ENCODE measurements at places on chromosomes 6 and 20. TPM values are rescaled to one million over a fixed set of nuclear protein-coding genes. Genes with fewer than 3 reads are reported as not detected.

DNA sequence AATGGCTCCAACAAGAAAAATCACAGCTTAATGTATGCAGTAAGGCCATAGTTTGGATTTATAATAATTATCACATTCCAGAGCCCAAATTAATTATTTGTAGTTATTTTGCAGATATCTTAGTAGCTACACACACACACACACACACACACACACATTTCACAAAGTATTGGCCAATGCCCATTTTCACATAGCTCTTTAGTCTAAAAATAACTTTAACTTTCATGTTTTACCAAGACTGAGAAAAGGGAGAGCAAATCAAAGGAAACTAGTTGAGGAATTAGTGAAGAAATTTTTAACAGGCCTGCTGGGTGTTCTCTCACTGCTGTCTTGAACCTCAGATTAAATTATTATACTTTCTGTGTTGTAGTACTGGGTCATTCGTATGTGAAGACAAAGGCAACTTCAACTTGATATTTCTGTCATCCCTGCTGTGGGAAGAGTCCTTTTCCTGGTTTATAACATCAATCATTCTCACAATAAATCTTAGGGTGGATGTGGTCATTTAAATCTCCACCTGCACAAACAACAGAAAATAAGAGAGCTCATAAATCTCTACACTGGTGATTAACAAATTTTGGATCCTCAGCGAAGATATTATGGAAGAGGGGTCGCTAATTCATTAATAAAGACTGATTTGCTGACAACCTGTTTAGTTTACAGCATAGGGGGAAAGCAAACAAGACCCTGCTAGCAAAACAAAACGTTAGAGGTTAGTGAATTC lies 1.6 kb upstream of the TCF21 start:
- DNase-seq, result no peak
- H3K36me3 ChIP-seq, result no peaks in the 10 kb centered on the region
- no peak overlapping the region for H3K27ac ChIP-seq
- H3K27me3 ChIP-seq, result peaks cover 94% of the 10 kb centered on the region
- H3K4me3 ChIP-seq, result no peak overlapping the region

DNA sequence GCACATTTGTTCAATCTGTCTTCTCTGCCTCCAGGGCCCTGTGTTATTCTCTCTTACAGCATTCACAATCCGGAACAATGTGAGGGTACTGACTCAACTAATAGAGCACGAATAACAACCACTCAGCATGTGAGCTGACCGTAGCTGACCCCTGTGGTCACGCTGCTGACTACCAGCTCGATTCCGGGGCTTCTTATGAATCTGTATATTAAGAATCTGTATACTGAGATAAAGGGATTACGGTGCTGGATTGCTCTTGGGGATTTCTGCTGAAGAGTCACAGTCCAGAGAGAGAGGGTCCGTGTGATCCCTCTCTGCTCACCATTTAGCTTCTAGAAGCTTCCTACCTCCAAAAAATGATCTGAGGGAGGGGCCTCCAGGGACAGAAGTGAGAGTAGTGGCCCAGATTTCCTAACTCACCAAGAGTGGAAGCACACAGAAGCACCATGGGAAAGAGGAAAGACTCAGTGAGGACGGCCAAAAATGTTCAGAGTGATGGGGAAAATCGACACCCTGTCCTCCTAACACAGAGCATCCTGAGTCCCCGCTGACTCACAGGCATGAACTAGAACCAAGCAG lies 156.2 kb downstream of the THBS2 start:
- H3K4me1 ChIP-seq, result peaks cover 23% of the 10 kb centered on the region
- no peak overlapping the region for H3K4me3 ChIP-seq

GRCh38 chr6:162463576-162463975 lies 264.0 kb downstream of the PRKN start:
- H3K27ac ChIP-seq, result no peak overlapping the region
- no peak for DNase-seq
- H3K4me1 ChIP-seq, result no peaks in the 10 kb centered on the region
- no peaks in the 10 kb centered on the region for H3K27me3 ChIP-seq
- H3K36me3 ChIP-seq, result no peaks in the 10 kb centered on the region

GRCh38 chr20:32523613-32524213 lies 61.4 kb downstream of the NOL4L start:
- no peak for DNase-seq
- H3K27me3 ChIP-seq, result no peaks in the 10 kb centered on the region
- peaks cover 40% of the 10 kb centered on the region for H3K4me1 ChIP-seq
- H3K27ac ChIP-seq, result no peak overlapping the region

CALHM5 gene
- total RNA-seq, result 0.07 TPM

TBXT gene
- total RNA-seq, result not detected

DNA sequence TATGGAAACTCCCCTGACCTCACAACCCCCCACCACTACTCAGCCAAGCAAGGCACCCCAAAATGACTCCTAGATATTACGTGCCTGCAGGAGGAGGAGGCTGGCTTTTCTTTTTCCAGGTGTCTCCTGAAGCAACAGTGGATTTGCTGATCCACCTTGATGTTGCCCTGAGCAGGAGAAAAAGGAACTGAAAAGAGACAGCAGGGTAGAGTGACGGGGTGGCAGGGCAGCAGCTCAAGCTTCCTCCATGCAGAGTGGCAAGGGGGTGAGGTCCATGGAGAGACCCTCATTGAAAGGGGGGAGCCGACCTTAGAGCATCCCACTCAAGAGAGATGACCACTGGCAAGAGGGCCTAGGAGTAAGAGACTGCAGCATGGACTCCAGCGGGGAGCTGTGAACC lies 112.0 kb upstream of the SIRPA start:
- no peak overlapping the region for H3K27ac ChIP-seq
- no peaks in the 10 kb centered on the region for H3K36me3 ChIP-seq
- no peak overlapping the region for H3K4me3 ChIP-seq
- DNase-seq, result no peak

GRCh38 chr20:20568604-20569205 lies 143.7 kb downstream of the RALGAPA2 start:
- H3K4me1 ChIP-seq, result no peaks in the 10 kb centered on the region
- no peak overlapping the region for H3K4me3 ChIP-seq

CST2 gene
- total RNA-seq, result not detected
